Muscle of leg (tissue), 16 donors: ENCODE measurements at places on chromosomes 6 and 20.

GRCh38 chr6:127963495-127963894 is 62.6 kb upstream of the THEMIS start:
- DNase-seq: no peak

DNA sequence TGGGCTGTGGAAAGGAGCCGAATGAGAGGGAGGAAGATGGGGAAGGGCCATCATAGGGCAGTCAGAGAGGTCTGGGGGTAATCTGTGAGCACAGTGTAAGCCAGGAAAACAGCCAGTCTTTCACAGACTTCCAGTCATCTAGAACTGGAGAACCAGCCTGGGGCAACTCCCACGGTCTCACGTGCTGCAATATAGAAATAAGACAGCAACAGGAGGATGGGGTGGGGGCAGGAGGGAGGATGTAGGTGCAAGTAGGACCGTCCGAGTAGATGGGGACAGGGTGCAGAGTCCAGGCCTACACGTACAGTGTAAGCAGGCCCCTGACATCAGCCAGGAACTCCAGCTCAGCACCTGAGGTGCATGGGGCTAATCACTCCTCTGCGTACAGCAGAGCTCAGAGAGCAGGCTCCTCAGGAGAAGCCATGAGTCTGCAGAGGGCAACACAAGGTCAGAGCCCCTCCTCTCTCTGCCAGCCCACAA is 58.2 kb upstream of the TNFAIP3 start:
- DNase-seq: no peak

DNA sequence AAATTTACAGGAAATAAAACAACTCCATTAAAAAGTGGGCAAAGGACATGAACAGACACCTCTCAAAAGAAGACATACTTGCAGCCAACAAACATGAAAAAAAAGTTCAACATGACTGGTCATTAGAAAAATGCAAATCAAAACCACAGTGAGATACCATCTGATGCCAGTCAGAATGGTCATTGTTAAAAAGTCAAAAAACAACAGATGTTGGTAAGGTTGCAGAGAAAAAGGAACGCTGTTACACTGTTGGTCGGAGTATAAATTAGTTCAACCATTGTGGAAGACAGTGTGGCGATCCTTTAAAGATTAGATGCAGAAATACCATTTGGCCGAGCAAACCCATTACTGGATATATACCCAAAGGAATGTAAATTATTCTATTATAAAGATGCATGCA is 858.0 kb upstream of the FLRT3 start:
- DNase-seq: no peak

DNA sequence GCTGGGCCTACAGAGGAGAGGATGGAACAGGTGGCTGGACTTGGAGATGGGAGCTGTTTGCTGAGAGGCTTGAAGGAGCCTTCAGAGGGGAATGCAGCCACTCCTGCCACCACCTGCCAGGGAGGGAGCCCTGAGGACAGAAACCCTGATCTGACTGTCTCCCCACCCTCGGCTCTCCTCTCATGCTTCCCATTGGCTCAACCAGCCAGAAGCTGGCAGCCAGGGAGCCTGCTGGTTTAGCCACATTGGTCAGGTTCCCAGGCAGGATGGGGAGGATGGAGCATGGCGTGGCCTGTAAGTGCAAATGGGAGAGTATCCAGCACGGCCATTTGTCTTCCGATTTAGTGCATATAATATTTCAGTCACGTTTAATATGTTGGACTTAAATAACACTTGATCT is 12.8 kb downstream of the TREM1 start:
- no peak for DNase-seq

GRCh38 chr6:15365273-15365687 is 119.4 kb downstream of the JARID2 start:
- DNase-seq: peak; percentile 88
